Fibroblast of skin of right quadriceps (primary cell): ENCODE measurements at places on chromosomes 11 and 22.

DNA sequence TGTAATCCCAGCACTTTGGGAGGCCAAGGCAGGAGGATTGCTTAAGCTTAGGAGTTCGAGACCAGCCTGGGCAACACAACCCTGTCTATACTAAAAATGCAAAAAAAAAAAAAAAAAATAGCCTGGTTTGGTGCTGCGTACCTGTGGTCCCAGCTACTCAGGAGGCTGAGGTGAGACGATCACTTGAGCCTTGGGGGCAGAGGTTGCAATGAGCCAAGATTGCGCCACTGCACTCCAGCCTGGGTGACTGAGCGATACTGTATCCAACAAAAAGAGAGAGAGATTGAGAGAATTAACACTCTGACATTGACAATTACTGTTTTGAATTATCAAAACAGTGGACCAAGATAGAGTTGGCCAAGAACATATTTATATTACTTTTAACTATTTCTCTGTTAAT is 53.7 kb downstream of the SIK2 start:
- DNase-seq, result no peak

DNA sequence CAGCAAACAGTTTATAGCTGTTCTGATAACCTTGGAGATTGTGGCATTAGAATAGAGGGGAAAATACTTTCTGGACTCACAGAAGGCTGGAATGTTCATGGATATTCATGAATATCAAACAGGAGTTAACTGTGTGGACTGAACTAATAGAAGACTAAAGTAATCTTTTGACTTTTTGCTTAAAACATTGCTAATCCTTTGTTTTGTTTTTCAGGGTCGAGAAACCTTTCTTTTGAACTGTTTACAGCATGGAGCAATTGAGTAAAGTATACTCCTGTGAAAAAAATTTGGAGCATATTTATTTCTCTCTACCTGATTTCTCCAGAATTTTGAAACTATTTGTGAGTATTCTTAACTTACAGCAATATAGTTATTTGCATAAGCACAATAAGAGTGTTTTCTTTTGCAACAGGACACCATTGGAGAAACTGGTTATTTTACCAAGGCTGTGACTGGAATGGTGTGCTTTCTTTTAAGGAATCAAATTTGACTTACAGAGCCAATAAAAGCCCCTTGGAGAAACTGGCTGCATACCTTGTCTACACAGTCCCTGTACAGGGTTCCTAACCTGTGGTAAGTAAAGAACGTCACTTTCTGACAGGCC is 821.6 kb downstream of the TBC1D22A start:
- DNase-seq, result no peak

DNA sequence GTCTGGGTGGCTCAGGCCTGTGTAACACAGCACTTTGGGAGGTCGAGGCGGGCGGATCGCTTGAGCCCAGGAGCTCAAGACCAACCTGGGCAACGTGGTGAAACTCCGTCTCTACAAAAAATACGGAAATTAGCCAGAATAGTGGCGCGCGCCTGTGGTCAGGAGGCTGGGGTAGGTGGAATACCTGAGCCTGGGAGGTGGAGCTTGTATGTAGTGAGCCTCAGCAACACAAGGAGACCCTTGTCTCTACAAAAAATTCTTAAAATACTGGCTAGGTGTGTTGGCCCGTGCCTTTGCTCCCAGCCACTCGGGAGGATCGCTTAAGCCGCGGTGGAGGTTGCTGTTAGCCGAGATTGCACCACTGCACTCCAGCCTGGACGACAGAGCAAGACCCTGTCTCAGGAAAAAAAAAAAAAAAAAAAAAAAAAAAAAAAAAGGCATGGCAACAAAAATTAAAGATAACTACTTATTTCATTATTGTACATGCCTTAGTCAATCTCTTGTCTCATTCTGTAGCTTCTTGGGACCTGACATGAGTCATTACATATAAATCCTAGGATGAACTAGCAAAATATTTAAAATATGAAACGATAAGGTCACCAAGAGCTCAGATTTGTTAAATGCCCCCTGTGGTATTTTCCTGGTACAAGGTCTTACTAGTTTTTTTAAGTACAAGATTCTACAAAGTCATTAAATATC is 1.1 kb downstream of the TAF1D start:
- peak; percentile 71 for DNase-seq

DNA sequence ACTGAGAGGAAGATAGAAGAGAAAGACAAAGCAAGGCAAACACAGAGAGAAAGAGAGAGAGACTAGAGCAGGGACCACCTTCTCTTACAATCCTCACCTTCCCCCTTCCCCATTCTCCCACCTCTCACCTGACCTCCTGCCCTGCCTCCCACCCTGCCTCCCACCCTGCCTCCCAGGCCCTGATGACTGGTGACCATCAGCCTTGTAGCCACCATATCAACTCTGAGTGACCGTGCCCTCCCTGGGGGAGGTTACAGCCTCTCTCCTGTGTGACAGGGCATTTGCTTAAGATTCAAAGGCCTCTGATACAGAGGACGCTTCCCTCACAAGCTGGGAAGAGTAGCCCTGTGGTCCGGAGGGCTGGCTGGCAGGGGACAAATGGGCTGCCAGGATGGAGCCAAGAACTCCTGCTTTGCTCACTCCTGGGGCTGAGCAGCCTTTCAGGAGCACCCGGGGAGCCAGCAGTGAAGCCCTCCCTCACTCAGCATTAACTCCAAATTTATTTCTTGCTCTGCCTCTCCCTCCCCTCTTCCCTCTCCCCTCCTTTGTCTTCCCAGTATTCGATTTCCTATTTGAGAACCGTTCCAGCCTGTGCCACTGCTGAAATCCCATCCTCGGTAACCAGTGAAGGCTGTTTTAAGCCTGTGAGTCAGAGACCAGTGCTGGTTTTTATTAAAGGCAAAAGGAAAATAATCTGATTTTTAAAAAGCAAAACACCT is 125.2 kb upstream of the SYT13 start:
- peak; percentile 74 for DNase-seq

DNA sequence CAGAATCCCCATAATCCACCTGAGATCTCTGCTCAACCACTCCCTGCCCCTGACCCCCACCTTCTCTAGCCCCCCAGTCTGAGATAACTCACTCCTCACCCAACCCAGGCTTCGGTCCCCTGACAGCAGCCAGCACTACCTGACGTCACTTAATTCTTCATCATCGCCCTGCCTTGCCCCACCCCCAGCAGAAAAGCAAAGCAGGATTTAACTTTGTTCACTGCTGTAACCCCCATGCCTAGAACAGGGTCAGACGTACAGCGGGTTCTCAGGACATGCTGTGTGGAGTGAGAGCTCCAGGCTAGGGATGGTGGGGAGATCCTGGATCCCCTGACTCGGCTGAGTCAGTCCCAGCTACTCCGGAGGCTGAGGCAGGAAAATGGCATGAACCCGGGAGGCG is 45.8 kb downstream of the ELFN2 start:
- no peak for DNase-seq

DNA sequence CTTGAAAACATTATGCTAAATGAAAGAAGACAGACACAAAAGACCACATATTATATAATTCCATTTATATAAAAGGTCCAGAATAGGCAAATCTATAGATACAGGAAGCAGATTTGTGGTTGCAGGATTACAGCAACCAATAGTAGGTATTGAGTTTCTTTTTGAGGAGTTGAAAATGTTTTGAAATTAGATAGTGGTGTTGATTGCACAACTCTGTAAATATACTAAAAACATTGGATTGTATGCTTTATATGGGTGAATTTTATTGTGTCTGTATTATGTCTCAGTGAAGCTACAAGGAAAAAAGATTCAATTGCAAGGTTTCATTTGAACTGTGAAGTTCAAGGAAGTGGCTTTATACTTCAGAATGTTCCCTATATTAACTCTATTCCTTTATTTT is 3.0 kb upstream of the RRAS2 start:
- DNase-seq, result no peak

- peak; percentile 84 for DNase-seq
These were observed 331.8 kb upstream of the SYN3 start for GRCh38 chr22:33389936-33390335.

DNA sequence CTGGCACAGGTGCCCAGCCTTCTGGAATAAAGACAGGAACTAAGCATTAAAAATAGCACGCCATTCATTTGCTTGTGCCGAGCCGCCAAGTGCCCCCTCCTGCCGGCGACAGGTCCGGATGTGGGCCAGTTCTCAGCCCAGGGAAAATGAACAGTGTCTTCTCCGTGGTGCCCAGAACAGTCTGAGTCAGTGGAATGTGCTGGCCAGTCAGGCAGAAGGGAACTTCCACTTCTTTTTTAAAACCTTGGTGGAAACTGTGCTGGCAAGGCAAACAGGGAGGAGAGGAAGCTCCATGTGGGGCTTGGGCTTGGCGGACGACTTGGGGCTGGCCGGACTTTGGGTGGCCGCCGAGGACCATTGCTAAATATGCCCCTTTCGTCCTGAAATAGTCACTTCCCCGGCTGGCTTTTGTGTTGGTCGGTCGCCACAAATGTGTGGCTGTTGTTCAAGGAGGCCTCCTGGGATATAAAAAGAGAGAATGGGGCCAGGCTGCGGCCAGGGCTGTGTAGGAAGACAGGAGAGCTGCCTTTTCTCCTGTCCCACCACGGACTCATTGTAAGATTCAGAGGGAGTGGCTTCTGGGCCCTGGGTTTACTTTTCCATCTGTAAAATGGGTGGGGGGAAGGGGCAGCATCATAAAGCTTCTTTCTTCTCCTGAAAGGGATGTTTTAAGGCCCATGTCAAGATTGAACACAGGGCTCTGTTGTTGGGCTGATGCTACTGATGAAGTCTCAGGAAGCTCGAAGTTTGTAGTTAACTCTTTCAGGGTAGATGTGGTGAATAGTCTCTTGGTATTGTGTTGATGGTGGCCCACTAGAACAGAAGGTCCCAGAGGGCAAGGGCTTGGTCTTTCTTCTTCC is 101.0 kb downstream of the PTPRJ start:
- peak; percentile 33 for DNase-seq

DNA sequence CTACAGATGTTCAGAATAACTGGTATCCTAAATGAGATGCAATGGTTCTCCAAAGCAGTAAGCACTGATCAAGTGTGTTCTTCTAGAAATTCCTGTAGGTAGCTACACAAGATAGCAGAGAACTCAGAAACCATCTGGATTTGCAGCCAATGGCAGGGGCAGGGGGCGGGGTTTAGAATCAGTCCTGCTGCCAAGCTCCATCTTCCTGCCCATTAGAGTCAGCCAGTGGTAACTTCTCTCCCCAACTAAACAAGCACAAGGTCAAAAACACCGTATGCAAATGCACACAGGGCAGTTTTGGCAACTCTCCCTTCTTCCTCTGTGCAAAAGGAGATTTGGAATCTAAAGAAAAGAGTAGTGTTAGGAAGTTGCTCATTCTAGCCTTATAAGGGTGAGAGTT is 237.5 kb upstream of the CCDC90B start:
- DNase-seq, result no peak
